ENCODE measurements at places on chromosomes 12 and 14.

DNA sequence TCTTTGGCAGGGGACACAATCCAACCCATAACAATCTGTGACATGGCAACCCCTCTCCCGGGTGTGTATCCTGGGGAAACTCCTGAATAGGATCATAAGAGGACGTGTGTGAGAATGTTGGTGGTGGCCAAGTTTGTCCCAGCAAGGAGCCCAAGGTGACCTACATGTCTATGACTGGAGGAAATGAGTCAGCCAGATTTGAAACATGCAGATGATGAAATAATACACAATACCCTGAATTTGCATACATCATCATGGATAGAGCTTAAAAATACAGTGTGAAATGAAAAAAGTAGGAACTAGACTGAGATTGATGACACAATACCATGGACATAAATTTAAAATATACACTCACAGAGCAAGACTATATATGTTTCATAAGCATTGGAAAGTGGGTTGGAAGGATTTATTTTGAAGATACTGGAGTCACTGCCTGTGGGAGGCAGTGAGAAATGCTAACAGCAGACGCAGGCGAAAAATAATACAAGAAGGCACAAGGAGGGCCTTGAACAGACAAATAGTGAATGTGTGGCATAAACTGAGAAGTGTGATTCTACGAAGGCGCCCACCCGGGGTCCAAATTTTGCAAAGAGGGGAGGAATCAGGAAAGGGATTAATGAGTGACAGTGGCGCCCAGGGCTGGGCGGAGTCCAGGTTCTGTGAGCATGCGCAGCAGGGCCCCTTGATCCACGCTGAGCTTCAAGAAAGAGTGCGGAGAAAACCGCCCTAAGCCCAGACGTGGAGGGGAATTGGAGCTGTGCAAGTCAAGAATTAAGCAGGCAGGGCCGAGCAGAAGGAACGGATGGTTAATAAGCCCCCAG is 7.0 kb upstream of the MAP1LC3B2 start:
- peak; percentile 72 for DNase-seq

GRCh38 chr12:77999074-77999715 is 168.5 kb downstream of the NAV3 start:
- no peak for DNase-seq

DNA sequence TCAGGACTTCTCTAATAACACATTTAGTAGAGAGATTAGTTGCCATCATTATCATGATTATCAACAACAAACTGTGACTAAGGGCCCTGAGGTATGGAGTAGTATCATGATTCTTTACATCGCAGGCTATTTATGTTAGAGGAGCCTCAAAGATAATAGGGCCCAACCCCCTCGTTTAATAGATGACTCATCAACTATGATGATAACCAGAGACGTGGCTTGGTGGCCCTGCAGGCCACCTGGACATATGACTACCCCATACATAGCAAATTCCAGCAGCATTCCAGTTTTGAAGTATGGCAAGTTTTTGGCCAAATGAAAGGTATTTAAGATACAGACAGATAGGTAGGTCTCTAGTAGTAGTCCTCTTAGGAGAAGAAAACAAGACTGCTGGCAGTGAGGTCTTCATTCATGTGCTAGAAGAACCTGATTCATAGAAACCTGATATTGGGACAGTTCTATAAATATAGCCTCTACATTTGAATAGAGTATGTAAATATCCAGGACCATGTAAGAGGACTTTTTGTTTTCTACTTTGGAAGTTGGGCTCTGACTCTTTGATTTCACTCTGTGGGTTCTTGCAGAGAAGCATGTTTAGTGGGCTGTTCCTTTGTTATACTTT is 5.6 kb downstream of the RIC8B start:
- DNase-seq, result no peak

- no peak for DNase-seq
These were observed 86.7 kb upstream of the ESRRB start for GRCh38 chr14:76289276-76289675.

- DNase-seq, result no peak
These were observed 959.4 kb upstream of the TMEM132C start for GRCh38 chr12:127307528-127307927.

DNA sequence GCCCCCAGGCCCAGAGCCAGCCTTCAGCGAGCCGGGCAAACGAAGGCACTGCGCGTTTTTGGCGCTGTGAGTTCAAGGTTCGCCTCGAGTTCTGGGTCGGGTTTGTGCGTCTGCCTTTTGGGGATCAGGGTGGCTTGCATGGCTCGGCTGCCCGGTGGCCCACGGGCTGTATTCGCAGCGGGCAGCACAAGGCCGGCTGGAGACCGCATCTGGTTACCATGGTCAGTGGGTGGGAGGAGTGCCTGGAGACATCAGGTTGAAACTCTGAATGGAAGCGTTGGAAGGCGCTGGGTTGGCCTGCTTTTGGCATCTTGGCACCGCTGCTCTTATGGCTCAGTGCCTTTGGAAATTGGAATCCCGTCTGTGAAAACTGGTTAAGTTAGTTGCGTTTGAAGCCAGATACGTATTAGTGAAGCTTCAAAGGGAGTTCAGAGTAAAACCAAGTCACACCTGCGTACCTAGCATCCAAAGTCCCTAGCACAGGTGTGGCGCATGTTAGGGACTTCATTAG is 50.9 kb downstream of the SNAPC1 start:
- DNase-seq, result no peak

DNA sequence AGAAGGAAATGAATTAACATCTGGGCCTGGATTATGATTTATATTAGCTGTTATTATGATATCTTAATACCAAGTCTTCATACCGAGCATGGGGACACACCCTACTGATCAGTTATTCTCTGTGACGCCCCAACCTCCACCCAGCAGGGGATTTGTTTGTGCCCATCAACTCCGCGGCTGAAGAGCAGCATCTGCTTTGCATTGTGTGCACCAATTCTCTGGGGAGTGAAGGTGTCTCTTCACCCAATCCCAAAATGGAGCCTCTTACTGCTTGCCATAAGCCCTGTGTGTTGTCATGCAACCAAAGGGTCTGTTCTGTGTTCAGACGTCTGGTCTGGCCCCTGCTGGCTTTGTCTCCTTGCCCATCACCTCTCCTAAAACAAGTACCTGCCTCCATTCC is 25.4 kb downstream of the DHRS2 start:
- DNase-seq, result no peak

DNA sequence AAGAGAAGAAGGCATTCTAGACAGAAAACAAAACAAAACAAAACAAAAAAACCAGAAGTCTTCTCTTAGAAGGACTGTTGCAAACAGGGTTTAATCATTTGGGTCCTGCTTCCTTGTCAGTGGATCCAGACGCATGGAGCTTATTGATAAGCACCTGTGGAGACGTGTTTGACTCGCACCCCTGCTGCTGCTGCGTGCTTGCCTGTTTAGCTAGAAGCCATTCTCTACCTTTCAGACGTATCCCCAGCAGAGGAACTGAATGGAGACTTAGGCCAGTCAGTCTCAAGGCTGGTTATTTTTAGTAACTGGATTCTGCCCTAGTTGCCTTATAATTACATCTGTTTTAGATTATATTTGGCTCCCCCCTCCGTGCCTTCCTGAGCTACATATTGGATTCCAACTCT is 186.1 kb upstream of the EEA1 start:
- no peak for DNase-seq

GRCh38 chr14:99361596-99362215 is 89.7 kb upstream of the BCL11B start:
- no peak for DNase-seq

DNA sequence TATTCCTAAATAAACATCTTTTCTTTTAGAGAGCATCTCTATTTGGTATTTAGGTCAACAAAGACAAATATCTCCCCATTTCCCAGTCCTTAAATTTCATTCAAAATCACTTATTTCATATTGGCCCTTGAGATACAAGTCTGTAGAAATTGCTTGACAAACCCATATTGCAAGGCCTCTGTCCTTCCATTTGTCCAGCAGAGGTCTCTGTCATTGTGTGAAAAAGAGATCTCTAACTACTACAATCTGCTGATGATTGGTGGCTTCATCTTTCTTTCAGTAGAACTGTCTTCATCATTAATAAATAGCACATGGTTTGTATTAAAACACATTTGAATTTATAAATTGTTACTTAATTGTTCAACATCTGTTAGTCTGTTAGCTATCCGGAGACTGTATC is 252.6 kb downstream of the ACSS3 start:
- DNase-seq, result peak; percentile 9

DNA sequence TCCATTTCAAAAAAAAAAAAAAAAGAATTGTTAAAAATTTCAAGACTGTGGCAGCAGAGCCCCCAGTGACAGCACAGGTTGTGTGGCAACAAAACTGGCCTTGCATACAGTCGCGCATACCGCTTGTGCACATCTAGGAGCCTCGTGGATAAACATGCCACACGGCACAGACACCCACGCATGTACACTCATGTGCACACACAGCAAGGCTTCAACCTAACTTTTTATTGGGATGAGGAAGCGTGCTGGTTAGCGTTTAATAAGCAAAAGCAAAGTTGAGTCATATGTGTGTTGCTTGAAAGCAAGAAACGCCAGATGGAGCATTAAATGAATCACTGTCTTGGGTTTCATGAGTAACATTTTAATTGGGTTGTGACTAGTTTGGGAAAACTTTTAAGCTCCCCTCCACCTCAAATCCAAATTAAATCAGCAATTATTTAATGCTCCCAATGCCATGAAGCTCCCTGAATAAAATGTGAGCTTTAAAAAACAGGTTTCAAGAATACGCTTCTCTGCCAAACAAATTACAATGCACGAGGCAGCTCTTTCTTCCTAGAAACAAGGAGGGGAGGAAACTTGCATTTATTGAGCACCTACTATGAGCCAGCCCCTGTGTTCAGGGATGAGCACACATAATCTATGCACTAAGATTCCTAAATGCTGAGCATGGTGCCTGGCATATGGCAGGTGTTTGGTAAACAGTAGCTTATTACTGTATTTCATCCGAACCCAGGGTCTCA is 35.7 kb upstream of the EML1 start:
- peak; percentile 94 for DNase-seq

GRCh38 chr14:43790681-43791080 is 716.4 kb downstream of the FSCB start:
- no peak for DNase-seq

DNA sequence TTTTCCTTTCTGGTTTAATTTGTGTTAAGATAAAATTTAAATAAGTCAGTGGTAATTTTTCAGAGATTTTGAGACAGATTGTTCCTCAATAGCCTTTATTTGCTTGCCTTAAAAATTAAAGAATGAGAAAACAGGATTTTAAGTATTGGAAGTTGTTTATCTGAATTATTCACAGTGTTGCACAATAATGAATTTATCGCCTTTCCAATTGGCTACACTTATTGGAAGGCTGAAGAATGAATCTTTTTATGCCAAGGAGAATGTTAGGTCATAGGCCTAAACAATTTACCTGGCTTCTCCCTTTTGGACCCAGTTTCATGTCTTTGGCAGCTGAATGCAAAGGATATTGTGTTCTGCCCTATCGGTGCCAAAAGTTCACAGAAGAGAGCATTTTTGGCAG is 250.2 kb downstream of the NPAS3 start:
- no peak for DNase-seq

DNA sequence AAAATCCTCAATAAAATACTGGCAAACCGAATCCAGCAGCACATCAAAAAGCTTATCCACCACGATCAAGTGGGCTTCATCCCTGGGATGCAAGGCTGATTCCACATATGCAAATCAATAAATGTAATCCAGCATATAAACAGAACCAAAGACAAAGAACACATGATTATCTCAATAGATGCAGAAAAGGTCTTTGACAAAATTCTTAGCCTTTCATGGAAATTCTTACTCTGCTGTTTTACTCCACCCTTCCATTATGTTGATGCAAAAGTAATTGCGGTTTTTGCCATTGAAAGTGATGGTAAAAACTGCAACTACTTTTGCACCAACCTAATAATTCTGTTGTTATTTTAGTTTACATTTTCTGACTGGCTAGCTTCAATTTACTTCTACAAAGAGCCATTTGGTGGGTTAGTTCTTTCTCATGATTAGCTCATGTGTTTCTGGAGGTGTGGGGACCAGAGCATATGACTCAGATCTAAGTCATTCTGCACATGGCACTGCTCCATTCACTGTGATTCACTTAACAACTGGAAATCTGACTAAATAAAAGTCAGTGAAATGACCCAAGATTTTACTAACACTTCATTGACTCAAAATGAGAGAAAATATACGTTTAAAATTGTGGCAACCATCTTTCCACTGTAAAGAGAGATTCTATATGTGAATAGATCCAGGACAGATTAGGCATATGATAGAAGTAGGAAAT is 99.9 kb downstream of the TMTC3 start:
- DNase-seq, result peak; percentile 13

GRCh38 chr14:67562025-67562775 is 29.1 kb downstream of the PLEKHH1 start:
- DNase-seq, result no peak

DNA sequence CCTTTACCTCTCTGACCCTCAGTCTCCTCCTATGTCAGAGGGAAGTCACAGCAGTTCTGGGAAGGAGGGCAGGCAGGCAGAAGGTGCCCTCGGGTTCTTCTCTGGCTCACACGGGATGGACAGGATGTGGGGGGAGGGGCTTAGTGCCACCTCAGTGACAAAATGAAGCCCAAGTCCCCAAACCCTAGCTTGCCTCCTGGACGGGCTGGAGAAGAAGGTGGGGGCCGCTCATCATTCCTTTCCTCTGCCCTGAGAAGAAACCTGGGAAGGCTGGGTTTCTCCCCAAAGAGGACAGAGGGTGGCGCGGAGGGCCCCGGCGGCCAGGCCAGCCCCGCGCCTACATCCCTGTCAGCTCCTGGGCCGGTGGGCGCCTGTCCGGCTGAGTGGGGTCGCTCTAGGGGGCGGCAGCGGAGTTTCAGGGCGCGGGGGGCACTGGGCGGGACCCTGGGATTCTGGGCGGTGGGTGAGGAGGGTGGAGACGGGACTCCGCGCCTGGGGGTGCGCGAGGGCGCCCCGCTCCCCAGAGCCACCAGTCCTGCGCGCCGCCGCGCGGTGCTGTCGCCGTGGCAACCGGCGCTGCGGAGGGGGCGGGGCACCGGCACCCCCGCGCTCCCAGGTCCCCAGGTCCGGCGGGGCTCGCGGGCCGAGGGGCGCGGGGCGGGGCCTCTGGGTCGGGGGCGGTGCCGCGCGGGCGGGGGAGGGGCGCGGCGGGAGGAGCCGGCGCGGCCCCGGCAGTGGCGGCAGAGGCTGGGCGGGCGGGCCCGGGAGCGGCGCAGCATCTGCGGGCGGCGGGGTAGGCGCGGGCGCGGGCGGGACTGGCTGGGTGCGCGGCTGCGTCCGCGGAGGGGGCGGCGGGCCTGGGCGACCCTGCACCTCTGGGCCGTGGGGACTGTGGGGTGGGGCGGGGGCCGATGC is at the start of gene TMEM121:
TMEM121 (plus strand) TSS at position 723 of the 915 bp plus-strand sequence. CDS start 2,252 bp downstream, outside the sequence.
- DNase-seq, result no peak

DNA sequence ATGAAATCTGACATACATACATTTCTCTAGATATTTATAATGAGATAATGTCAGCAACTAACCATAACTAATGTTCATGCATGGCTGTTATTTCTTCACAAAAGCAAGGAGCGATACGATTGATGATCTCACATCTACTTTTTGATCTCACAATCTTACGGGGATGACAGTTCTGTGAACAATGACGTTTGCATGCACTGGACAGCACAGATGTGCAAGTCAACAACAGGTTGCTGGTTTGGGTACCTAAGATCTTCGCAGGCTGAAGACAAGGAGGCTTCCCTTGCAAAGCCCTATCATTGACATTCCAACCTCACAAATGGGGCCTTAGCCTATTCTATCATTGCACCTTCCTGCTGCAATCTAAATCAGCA is 53.6 kb downstream of the C12orf42 start:
- DNase-seq, result no peak

GRCh38 chr12:81570234-81570633 is 188.9 kb downstream of the PPFIA2 start:
- no peak for DNase-seq

Data from lung microvascular endothelial cell (primary cell).